ENCODE measurements at places on chromosomes 7 and 10. TPM values are rescaled to one million over a fixed set of nuclear protein-coding genes. Genes with fewer than 3 reads are reported as not detected.

- no peak for DNase-seq
These were observed 51.5 kb upstream of the DPYSL4 start for GRCh38 chr10:132135053-132135872.

GRCh38 chr10:6203331-6204062, 765 bp downstream of the PFKFB3 start:
- DNase-seq, result peak; percentile 29

DNA sequence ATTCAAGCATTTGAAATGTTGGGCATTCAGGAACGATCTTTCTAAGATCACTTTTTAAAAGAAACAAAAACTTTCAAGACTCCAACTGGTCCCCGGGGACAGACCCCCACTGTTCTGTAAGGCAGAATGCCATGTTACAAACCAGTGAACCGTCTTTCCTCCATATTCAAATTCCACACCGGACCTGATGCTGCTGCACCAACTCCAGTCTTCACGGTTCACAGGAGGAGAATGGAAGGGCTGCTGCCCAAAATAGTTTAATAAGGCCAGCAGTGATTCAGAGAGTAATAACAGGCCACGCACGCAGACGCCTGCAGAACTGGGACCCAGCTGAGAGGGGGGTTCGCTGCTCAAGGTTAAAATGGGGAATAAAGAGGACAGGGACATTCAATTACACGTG, 47.2 kb downstream of the OSBPL3 start:
- no peak for DNase-seq

GRCh38 chr7:80785961-80786536, 132.8 kb downstream of the SEMA3C start:
- no peak for DNase-seq

Gene PRTFDC1
- total RNA-seq, result 20.8 TPM
